Activated CD4-positive, alpha-beta T cell treated with anti-CD3 and anti-CD28 coated beads, Interleukin-2, amount 10 ng/mL, durations not matched to agents 24 days and 14 days (primary cell): ENCODE measurements at places on chromosomes 4 and X.

GRCh38 chr4:32192991-32193390 lies 1472.8 kb downstream of the PCDH7 start:
- no peak for DNase-seq

- no peak for DNase-seq
Measured at GRCh38 chr4:67980512-67980911, 17.2 kb upstream of the TMPRSS11A start.

DNA sequence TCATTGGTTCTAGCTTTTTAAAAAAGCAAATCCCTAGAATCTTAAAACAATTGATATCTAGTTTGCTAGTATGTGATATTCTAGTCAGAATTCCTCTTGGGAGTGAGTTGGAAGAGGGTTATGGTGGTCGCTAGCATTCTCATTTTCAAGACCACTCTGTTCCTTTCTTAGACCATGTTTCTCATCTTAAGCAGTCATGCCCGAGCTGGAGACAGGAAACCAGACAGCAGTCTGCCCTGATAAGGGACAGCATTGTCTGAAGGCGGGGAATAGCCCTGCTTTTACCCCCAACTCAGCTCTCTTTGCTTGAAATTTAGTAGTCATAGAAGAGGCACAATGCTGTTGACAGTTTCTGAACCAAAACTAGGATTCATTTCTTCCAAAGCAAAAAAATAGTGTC lies 5.2 kb downstream of the KLF3 start:
- DNase-seq: no peak

GRCh38 chr4:42618023-42618422 lies 38.9 kb downstream of the ATP8A1 start:
- peak; percentile 24 for DNase-seq

DNA sequence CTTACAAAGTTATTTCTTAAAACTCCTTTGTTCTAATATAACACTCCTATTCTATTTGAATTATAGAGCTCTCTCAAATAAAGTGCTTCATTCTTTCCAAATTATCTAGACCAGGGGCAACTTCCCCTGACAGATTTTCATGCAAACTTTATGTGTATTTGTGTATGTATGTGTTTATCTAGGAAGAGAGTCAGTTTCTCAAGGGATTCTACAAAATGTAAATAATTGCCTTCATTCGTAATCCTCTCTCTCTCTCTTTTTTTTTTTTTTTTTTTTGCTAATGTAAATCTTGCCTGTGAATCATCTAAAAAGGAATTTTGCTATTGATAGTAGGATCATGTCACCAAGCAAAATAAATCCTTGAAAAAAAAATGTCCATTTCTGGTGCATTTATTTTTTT lies 38.9 kb upstream of the RBPJ start:
- DNase-seq: no peak

GRCh38 chrX:136752346-136752745 lies 28.4 kb downstream of the ARHGEF6 start:
- DNase-seq: no peak

GRCh38 chr4:159445692-159446091 lies 342.8 kb downstream of the RAPGEF2 start:
- no peak for DNase-seq

DNA sequence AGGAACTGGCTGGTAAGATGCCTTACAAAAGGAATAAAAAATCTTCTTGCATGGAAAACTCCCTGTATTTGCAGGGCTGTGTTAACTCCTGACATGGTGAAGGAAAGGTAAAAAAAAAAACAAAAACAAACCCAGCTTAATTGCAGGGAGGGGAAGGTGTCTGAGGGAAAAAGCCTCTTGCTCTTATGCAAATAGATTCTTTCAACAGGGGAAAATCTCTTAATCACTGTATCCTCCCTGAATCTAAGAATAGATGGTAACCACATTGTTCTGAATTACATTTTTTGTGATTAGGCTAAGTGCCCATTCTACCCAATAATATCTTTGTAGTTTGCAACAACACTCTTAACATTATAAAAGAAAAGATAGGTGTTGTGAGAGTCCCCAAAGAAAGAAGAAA lies 172.6 kb downstream of the RBM46 start:
- DNase-seq: no peak

GRCh38 chr4:110914791-110915190 lies 291.9 kb upstream of the PITX2 start:
- DNase-seq: no peak

GRCh38 chrX:10750581-10750980 lies 130.2 kb upstream of the MID1 start:
- no peak for DNase-seq

GRCh38 chr4:98657531-98658286 lies 702 bp downstream of the TSPAN5 start:
- peak; percentile 83 for DNase-seq

GRCh38 chr4:170526471-170526870 lies 436.7 kb upstream of the AADAT start:
- no peak for DNase-seq

GRCh38 chr4:40070387-40070786 lies 13.7 kb downstream of the N4BP2 start:
- no peak for DNase-seq

DNA sequence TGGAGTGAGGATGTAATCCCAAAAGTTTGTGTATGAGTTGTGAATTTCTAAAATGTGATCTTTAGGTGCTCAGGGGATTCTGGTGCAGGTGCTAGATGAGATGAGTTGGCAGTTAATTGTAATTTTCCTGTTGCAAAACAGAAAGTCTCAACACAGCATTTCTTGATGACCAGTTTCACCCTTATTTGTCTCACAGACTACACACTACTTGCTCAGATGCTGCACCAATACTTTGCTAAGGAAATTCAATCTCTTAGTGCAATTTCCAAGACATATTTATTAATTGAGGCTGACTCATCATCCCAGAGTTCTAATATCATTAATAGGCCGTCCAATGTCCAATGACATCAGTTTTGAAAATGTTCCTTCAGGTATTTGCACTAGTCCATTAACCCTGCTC lies 159.2 kb upstream of the SFRP2 start:
- DNase-seq: no peak

GRCh38 chr4:105709081-105709450 lies 482 bp downstream of the GSTCD start:
- no peak for DNase-seq
